Stimulated activated CD8-positive, alpha-beta memory T cell treated with anti-CD3 and anti-CD28 coated beads, Interleukin-7, amount 100 ng/mL, for 1 hour (primary cell): ENCODE measurements at places on chromosomes 2 and 18.

DNA sequence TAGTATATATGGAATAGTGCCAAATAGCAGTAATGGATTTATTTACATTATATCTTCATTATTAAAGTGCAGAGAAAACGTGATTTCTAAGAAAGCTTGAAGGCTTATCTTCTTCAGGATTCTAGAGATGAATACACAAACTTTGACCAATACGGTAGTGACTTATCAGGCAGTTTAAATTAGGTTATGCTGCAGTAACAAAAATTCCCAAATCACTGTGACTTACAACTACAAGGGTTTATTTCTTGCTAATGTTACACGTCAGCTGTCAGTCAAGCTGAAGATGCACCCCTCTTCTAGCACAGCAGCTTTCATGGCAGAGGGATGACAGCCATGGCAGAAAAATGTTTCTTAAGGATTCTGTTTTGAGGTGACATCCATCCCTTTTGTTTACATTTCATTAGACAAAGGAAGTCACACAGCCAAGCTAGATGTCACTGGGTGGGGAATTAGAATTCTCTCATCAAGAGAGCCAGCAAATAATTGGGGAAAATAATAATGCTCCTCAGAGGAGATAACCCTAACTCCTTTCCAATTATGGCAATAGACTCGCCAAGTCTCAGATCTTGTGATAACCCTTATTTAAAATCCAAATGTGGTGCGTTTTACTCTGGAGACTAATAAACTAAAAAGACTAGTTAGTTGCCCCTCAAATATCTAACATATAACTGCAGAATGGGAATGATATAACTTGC is 268.3 kb upstream of the CYP26B1 start:
- DNase-seq = no peak

GRCh38 chr2:92326-92725 is 46.0 kb upstream of the FAM110C start:
- DNase-seq = no peak

- no peak for DNase-seq
Observed at GRCh38 chr18:2442726-2443275, 128.5 kb downstream of the METTL4 start.

DNA sequence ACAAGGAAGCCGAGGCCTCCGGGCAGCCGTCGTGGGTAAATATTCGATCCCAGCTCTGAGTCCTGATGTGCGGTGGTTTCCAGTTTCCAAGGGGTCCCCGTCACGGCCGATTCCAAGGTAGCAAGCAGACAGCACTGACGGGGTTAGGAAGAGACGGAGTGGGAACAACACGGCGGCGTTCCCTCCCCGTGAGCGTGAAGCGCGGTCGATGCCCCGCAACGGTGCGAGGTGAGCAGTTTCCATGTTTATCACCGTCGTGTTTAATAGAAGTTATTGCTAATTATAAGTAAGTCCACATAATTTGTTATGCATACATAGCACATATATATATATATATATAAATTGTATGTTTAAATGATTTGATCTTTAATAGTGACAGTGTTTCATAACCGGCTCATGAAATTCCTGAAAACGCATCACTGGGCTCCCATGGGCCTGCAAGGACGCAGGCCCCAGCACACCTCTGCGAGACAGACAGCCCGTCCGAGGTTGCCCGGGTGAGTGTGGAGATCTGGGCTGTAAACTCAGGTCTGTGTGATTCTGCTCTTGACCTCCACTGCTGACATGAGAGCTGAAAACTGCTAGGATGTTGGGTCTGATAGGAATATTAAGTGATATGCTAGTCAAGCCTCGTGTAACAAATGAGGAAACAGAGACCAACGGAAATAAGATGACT is 243.5 kb upstream of the SALL3 start:
- DNase-seq = no peak

GRCh38 chr2:65436824-65437221 is 4.4 kb upstream of the SPRED2 start:
- DNase-seq = no peak

- no peak for DNase-seq
Observed at GRCh38 chr18:53567929-53568574, 656.4 kb downstream of the MBD2 start.

DNA sequence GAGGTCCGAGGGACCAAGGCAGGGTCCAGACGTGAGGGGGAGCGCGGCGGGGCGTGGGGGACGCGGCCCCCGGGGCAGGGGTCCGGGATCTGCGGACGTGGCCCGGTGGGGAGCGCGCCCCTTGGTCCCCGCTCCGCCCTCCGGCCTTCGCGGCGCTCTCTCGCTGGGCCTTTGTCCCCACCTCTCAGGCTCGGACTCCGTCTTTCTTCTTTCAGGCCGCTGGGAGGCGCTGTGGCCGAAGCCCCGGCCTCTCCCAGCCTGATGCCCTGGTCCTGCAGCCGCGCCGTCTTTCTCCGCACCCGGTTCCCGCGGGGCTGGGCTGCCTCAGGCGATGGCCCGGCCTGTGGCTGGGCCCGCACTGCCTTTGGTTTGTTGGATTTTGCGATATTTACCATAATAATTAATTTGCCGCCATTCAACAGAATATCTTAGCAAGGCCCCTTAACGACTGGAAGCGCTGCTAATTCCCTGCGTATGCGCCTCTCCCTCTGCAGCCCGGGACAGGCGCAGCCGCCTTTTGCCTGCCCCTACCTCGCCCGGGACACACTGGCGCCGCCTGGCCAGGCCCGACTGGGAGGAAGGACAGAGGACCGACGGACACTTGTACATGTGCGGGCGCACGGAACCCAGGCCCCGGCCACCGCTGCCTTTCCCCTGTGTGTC is 10.8 kb downstream of the SIX3 start:
- no peak for DNase-seq

DNA sequence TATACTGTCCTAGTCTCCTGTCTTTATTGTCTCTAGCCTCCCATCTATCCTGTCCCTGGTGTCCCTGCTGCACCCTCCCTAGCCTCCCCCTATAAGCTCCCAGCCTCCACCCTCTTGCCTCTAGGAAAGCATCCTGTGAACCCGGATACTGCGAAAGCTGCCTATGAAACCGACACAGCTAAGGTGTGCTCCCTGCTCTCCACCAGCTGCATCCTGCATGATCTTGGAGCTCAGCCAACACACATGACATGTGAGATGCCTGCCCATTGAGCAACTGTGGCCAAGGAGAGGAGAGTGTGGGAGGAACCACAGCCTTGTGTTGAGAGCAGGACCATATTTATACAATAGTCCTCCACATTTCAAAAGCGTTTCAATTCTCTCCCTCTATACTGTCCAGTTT is 187.1 kb downstream of the ZBTB7C start:
- no peak for DNase-seq

GRCh38 chr18:36661999-36662398 is 166.8 kb downstream of the TPGS2 start:
- no peak for DNase-seq

- DNase-seq = no peak
Observed at GRCh38 chr2:231017231-231017598, 20.1 kb upstream of the C2orf72 start.

- DNase-seq = no peak
Observed at GRCh38 chr18:79506191-79507075, 110.7 kb downstream of the NFATC1 start.

- no peak for DNase-seq
Observed at GRCh38 chr2:213551526-213551925, 267.3 kb downstream of the SPAG16 start.

- no peak for DNase-seq
Observed at GRCh38 chr18:54948350-54948837, 10.9 kb downstream of the CCDC68 start.

GRCh38 chr2:213787869-213788268 is 503.6 kb downstream of the SPAG16 start:
- DNase-seq = no peak

GRCh38 chr2:172168917-172169346 is 66.2 kb upstream of the DLX2 start:
- DNase-seq = no peak

DNA sequence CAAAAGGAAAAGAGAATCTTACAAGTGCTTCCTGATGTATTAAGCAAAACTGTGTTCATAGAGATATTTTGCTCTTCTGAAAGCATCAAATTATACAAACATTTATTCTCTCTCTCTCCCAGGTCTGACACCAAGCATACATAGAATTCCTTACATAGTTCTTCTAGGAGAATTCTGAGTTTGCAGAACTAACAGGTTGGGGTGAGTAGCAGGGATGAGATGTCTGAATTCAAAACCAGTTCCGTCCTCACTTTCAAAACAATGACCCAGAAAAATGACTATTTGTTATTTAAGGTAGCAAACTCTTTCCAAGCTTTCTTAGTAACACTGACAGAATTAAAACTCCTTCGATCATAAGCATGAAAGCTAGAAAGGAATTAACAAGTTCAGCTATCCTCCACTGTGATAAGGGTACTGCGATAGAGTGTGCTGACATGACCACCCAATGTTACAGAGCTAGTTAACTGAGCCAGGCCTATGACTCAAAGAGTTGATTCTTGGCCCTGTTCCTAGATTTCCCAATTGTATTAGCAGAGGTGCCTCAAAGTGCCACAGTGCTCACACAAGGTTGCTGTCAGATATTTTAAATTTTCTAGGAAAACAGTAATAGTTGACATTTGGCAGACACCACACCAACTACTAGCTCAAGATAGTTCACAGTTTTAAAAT is 85.8 kb upstream of the SETBP1 start:
- no peak for DNase-seq

GRCh38 chr2:144477957-144478311 is 42.0 kb downstream of the ZEB2 start:
- DNase-seq = no peak

DNA sequence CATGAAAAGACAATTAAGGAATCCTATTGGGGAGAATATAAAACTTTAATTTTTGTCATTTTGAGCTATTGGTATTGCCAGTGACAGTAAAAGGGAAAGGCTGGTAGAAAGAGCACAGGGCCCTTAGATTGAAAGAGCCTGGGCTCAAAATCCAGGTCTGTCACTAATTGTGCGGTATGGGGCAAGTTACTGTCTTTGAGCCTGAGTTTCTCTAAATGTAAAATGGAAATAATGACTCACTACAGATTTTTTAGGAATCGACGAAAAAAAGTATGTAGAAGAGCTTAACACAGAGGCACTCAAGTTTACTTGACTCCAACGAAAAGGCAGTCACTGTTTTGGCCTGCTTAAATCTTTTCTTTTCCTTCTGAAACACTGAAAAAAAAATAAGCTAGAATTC is 7.0 kb downstream of the NDUFV2 start:
- no peak for DNase-seq

- DNase-seq = no peak
Observed at GRCh38 chr2:11467749-11468148, 1.8 kb upstream of the E2F6 start.

DNA sequence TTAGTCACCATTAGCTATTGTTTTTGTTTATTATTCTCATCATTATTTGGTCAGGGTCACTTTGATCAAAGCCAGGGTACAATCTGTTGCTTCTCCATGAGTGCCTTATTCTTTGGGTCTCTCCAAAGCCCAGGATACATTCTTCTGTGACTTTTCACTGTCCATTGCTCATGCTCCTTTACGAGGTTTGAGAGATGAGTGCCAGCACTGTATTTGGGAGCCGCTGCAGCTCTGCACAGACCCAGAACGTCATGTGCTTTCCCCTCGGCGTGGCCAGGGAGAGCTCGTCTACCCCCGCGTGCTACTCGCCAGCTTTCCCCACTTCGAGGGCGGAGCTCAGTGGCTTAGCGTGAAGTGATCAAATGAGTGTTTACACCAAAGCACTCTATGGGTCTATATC is 123.7 kb downstream of the COL6A3 start:
- DNase-seq = no peak

DNA sequence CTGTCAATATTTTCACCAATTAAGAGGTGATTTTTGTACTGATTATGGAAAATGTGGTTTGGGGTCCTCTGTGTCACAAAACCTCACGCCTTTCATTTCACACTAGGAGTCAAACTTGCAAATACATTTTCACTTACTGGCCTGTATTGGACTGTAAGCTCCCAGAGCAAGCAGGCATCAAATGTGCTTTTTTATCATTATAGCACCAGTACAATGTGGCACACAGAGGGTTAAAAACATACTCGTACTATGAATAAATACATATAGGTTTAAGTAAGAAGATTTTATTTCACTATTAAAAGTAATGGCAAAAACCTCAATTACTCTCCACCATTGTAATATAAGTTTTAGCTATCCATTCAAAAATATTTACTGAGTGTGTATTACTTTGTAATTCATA is 56.7 kb downstream of the ABCB11 start:
- no peak for DNase-seq

DNA sequence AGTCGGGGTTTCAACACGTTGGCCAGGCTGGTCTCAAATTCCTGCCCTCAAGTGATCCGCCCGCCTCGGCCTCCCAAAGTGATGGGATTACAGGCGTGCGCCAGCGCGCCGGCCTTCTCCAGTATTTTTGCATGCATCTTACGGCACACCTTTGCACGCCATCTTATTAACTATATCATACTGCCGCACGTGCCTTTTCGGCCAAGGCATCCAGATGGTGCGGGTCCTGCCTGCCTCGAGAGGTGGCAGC is 765 bp upstream of the ING5 start:
- DNase-seq = no peak

GRCh38 chr18:49167084-49167483 is 216.3 kb upstream of the SMAD7 start:
- DNase-seq = no peak

DNA sequence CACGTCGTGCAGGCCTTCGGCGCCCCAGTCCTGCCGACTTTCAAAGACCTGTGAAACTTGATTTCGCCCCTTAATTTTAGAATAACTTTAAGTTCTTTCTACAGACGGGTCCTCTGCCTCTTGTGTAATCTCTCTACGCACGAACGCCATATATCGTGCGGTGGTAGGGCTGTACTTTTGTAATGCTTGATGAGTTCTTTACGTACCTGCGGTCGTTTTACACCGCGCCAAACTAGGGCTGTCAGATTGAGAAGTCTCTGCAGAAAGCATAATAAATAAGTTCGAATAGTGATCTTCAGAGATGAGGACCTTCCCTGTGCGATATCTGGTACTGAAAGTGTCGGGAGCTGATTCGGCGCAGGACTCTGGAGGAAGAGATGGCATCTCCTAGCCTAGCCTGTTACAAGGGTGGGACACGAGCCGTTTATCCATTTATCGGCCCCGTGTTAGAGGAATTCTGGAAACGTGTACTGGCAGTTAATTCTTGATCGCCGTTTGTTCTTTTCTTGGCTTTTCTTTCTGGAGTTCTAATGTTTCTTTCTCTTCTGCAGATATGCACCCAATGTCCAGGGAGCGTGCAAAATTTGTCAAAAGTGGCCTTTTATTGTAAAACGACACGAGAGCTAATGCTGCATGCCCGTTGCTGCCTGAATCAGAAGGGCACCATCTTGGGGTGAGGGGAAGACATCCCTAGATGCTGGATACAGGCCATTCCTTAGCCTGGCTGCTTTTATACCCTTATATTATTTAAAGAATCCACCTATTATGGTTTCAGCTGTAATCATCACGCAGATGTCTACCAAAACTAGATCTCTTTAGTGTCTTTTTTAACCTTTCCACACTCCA is 781 bp upstream of the SLC5A6 start:
- DNase-seq = no peak

- DNase-seq = no peak
Observed at GRCh38 chr2:170425281-170425751, 247.4 kb downstream of the MYO3B start.

- DNase-seq = no peak
Observed at GRCh38 chr2:3458396-3459184, 60.7 kb downstream of the ADI1 start.

- DNase-seq = no peak
Observed at GRCh38 chr2:45905632-45905958, 254.1 kb downstream of the PRKCE start.
